Skeletal muscle cell (primary cell): ENCODE measurements at places on chromosomes 3 and 15.

DNA sequence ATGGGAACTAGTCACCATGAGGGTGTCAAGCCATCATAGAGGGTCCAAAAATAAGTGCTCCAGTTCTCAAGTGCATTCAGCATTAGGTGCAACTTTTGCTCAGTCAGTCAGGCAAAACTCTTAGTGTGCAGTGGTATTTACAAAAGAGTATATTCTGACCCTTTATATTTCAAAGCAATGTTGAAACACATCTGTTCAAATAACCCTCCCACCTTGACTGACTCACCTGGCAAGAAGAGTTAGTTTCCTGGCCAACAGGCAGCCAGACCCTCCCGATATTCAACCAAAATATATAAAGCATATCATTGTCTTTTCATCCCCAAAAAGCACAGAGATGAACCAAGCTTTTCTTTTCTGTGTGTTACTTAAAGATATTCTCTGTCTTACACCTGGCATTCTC is 7.6 kb upstream of the COL8A1 start:
- DNase-seq, result no peak

DNA sequence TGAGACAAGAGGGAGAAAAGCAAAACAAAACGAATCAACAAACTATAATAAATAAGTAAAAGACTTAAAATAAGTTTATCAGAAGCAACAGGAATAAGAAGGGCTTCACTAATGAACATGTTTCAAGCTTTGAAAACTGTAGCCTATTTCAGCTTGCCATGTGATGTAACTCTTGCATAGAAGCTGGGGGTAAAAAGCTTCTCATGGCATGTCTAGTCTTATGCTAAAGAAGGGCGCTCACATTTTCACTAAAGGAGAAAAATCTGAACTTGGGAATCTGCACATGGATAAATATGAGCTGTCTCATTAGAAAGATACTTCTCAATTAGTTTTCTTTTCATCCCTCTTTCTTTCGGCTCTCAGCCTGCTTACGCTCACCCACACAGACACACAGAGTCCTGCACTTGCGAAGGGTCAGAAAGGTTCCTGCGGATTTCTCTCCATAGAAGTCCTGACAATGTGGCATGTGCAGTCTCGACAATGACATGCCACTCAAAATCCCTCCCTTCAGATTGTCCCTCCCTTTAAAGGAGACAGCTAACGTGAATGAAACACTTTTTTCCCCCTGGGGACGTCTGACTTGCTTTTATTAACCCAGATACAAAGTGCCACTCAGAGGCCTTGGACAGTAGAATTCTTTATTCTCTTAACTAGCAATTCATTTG is 568.9 kb upstream of the NR2F2 start:
- no peak for DNase-seq

DNA sequence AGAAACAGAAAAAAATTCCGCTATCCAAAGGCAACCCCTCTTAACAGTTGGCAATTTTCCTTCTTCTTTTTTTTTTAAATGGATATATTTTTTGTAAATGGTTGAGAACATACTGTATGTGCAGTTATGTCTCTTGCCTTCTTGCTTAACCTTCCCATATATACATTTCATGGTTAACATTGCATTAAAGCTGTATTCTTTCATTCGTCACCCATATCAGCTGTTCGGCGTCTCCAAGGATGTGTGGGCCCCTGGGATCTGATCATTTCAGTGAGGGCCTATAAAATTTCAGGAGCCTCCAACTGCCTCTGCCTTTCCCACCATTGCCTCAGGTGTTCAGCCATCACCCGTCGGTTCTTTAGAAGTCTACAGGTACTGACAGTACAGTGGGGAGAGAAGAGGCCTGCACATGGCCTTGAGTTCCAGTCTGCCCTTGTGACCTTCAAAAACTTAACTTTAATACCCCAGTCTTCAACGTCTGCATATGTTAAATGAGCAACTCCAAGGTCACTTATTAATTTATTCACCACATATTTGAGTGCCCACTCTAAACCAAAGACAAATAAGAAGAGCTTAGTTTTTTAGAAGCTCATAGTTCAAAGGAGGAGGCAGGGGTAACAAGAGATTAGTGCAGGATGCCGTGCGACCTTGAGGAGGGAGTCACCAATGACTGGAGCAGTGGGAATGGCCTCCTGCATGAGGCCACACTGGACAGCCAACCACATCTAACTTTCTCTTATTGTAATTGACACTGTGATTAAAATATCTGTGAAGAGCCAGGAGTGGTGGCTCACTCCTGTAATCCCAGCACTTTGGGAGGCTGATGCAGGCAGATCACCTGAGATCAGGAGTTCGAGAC is 6.9 kb downstream of the ST6GAL1 start:
- DNase-seq, result no peak

DNA sequence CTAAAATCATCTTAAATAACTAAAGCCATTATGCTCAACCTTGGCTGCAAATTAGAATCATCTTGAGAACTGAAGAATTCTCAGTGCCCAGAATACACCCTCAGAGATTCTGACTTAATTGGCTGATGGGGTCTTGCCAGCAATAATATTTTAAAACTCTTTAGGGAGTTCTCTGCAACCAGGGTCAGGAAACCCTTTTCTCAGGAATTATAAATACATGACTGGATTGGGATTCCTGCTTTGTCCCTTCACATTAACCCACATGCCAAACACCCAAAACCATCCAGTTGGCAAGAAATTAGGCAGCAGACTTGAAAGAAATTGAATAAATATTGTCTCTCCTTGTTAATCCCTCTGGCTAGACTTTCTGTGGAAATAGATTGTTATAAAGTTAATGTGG is 482.3 kb upstream of the NECTIN3 start:
- DNase-seq, result no peak

DNA sequence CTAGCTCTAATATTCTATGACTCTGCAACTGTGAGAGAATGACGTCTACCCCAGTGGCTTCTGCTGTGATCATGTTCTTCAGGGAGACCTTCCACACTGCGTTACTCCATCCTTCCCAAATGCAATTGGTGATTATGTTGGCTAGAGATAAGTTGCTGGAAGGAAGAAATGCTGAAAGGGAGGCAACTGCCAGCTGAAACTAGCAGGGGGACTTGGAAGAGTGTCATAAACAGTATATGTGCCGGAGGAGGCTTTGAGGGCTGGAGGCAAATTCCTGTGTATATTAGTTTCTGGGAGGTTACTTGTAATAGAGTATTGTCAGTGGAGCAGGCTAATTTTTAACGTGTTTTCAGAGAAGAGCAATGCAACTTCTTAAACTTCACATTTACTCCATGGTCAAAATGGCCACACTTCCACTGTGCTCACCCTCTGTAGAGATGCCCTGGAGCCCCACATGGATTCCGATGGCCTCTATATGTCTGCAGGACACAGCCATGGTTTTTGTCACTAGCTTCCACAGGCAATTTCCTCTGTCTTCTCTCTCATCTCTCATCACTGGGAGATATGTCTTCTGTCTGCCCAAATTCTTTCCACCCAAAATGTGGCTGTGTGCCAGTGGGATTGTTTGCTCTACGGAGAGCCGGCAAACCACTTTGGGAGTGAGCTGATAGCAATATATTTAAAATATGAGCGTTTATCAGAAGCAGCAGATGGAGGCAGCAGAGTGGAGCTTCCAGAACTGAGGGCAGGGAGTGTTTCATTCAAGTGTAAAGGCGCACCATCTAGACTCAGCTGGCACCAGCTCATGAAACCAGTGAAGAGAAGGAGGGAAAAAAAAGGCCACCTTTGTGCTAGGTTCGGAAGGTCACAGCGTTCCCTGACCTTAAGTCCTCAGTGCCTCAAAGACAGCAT is 13.3 kb upstream of the CD47 start:
- no peak for DNase-seq

- DNase-seq, result no peak
Measured at GRCh38 chr3:10616321-10616720, 110.9 kb upstream of the ATP2B2 start.

- no peak for DNase-seq
Measured at GRCh38 chr3:15923640-15924405, 126.0 kb upstream of the ANKRD28 start.

- DNase-seq, result no peak
Measured at GRCh38 chr3:151631946-151632345, 101.8 kb upstream of the AADACL2 start.

DNA sequence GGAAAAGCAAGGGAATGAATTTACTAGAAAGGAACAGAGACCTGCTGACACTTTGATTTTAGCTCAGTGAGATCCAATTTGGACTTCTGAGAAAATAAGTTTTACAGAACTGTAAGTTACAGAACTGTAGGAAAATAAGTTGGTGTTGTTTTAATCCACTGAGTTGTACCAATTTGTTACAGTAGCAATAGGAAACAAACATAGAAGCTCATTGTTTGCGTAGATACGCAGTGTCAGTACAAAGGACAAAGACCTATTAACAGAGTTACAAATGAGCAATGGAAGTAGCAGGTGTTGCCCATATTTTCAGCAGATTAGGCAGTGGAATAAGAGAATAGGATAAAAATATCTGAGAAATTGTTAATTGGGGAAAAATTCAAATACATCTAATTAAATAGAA is 385.8 kb upstream of the CNTN6 start:
- no peak for DNase-seq

DNA sequence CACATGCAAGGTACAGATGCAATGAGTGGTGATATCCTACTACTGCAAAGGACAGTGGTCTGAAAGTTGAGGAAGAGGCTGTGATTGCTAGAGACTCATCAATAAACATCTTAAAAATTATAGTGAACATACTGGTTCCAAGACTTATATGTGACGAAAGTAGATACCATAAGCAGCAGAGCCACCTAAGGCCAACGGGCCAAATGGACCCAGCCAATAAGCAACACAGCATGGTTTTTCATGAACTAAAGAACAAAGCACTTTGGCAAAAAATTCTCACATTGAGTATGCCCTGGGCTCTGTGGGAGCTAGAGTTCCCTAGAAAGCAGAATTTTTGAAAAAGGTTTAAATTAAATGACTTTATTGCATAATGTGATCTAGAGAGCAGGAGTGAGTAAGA is 272.1 kb downstream of the SI start:
- DNase-seq, result no peak

DNA sequence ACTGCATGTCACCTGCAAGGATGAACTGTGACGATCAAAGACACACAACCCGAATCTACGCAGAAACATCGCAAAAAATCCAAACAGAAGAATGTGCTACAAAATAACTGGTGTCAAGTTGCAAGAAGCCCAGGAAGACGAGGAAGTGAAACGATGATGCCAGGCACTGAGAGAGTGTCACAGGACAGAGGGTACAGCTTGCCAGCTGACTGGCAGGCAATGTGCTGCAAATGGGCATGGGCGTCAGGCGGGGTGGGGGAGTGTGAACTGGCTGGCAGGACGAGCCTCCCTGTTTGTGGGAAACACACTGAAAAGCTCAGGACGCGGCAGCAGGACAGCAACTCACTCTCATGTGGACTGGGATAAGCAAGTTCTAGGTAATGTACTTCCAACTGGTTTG is 28.9 kb upstream of the OCA2 start:
- no peak for DNase-seq

DNA sequence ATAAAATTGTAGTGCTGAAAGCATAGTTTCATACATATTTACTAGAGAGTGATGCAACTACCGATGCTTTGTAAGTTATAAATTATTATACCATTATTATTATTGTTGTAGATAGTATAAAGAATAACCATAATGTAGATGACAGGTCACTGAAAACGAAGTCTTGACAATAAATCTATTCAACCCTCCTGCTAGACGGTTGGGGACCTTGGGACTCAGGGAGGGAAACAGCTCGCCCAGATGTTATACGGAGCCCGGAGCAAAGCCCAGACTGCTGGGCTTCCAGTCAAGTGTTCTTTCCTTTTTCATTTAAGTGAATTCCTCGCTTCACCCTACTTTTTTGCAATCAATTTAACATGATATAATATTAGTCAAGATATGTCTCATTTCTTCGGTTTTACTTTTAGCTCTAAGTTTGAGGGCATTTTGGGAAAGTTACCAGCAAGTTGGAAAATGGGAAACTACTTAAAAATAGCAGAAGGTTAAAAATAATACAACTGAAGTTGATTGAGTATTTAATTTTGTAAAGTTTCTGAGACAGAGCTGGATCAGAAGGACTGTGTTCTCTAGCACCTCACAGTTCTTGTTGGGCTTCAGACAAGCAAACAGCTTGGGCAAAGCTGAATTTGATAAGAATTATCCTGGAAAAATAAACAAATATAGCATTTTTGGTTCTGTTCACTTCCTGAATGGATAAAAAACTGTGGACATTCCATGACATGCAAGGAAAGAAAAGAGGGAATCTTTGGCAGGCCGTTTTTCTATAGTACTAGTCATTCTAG is 173.4 kb upstream of the TP63 start:
- no peak for DNase-seq

GRCh38 chr3:182909318-182910040 is 70.9 kb downstream of the DCUN1D1 start:
- no peak for DNase-seq

DNA sequence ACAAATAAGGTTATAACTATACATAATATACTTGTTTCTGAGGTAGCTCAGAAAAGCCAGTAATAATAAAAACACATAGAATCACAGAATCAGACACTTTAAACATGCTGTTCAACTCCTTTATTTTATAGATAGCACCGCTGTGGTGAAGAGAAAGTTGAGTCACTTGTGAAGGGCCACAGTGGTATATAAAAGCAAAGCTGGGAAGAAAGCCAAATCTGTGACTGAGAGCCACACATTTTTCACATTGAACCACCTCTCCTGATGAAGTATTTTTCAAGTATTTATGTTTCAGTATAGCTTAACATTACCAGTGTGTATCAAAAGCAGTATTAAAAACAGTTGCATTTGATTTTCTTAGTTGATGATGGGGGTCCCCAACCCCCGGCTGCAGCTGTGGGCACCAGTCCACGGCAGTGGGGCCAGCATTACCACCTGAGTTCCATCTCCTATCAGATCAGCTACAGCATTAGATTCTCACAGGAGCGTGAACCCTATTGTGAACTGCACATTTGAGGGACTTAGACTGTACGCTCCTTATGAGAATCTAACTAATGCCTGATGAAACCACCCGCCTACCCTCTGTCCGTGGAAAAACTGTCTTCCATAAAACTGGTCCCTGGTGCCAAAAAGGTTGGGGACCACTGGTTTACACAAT is 46.2 kb downstream of the TBL1XR1 start:
- DNase-seq, result peak; percentile 77

DNA sequence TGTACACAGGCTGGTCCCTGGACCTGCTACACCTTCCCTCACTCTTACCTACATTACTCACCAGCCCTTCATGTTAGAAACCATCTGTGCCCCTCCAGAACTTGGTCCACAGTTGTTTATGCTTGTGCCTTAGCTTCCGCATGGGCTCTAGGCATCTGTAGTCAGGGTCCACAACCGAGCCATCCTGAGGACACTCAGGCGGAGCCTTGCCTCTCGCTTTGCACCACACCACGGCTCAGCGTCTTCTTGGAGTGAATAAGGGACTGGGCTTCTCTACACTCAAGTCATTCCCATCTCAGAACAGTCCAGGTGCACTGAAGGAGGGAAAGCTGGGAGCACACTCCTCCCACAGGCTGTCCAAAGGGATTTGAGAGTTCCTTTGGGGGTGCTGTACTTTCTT is 97.8 kb downstream of the HMG20A start:
- DNase-seq, result no peak
